AG04449 (cell line): ENCODE measurements at places on chromosomes 6 and 20.
A peak's percentile ranks its signal among the peaks of the same experiment; 100 is the strongest.

- DNase-seq = no peak
These were observed 35.5 kb upstream of the AFDN start for GRCh38 chr6:167791091-167791779.

DNA sequence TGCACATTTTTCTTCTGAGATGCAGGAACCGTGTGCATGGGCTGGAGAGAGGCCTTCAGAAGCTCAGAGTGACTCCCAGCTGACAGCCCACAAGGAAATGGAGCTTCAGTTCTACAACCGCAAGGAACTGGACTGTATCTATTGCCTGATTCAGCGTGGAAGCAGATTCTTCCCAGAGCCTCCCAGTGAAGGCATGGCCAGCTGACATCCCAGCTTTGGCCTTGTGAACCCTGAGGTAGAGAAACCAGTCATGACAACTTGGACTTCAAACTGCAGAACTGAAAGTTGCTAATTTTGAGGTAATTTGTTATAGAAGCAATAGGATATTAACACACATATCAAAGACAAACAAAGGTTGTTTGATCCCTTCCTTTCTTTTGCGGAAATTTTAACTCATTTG is 94.3 kb upstream of the NOX3 start:
- no peak for DNase-seq

DNA sequence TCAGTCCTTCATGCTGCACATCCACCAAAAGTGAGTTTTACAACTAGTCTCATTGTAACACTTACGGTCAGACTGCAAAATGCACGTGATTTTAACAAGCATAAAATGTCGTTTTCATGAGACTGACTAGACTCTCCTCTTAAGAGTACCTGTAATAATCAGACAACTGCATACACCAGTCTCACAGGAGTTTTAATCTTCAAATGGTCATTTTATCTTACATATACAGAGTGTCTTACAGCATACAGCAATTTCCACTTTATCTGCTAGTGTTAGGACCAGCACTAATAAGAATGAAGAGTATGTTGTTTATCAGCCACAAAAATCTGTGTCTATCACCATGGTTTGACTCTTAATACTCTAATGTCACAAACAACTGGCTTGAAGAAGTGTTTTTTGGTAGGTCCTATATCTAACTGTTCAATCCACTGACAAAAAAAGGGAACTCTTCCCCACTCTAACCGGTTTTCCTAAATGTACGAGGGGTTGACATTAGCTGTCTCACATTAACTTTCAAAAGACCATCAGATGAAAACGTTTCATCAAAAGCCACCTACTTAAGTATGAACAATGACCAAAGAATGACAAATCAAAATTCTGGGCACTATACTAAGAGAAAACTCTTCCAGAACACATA is 1.5 kb upstream of the ASF1A start:
- no peak for DNase-seq

- no peak for DNase-seq
These were observed 1155.5 kb downstream of the EPHA7 start for GRCh38 chr6:92263864-92264263.

- no peak for DNase-seq
These were observed 1.2 kb upstream of the ZNFX1 start for GRCh38 chr20:49278818-49279676.

GRCh38 chr20:47455133-47456040 is 46.3 kb upstream of the NCOA3 start:
- DNase-seq = no peak

GRCh38 chr6:164321297-164321696 is 906.8 kb downstream of the QKI start:
- DNase-seq = no peak

DNA sequence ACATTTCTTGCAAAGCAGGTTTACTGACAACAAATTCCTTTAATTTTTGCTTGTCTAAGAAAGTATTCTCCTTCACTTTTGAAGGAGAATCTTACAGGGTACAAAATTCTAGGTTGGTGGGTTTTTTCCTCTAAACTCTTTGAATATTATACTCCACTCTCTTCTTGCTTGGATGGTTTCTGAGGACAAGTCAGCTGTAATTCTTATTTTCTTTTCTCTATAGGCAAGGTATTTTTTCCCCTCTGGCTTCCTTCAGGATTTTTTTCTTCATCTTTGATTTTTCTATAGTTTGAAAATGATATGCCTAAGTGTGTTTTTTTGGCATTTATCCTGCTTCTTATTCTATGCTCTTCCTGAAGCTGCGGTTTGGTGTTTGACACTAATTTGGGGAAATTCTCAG is 112.5 kb upstream of the HIVEP1 start:
- no peak for DNase-seq

GRCh38 chr6:51494342-51494741 is 593.1 kb downstream of the PKHD1 start:
- DNase-seq = no peak

DNA sequence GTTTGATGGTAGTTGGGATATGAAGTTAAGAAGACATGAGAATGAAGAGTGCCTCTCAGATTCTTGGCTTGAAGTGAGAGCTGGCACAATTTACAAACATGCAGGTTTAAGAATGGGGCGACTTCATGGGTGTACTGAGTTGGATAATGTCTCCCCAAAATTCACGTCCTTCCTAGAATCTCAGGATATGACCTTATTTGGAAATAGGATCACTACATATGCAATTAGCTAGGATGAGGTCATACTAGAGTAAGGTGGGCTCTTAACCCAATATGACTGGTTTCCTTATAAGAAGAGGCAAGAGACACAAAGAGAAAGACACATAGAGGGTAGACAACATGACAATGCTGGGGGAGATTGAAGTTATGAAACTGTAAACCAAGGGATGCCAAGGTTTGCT is 5.2 kb downstream of the PKIB start:
- no peak for DNase-seq

DNA sequence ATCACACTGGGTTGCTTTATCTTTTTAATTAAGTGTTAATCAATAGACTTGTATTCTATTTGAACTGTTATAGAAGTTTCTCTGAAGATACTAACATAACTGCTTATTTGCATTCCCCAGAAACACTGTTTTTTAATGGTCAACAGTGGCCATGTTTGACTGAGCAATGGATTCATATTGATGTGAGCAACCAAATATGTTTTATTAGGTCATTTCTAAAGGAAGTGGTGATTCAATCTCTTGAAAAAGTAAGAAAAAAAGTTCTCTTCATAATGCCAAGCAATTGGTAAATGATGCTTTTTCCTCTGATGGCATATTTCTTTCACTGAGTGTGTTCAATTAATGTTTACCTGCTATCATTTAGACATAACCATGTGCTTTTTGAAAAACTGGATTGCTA is 593.0 kb upstream of the CITED2 start:
- no peak for DNase-seq

GRCh38 chr20:53736122-53736756 is 142.6 kb upstream of the ZNF217 start:
- no peak for DNase-seq

- DNase-seq = peak; percentile 34
These were observed 58.0 kb upstream of the TMEM200A start for GRCh38 chr6:130307752-130308361.

- DNase-seq = no peak
These were observed 100.9 kb downstream of the RCAN2 start for GRCh38 chr6:46390153-46390876.

DNA sequence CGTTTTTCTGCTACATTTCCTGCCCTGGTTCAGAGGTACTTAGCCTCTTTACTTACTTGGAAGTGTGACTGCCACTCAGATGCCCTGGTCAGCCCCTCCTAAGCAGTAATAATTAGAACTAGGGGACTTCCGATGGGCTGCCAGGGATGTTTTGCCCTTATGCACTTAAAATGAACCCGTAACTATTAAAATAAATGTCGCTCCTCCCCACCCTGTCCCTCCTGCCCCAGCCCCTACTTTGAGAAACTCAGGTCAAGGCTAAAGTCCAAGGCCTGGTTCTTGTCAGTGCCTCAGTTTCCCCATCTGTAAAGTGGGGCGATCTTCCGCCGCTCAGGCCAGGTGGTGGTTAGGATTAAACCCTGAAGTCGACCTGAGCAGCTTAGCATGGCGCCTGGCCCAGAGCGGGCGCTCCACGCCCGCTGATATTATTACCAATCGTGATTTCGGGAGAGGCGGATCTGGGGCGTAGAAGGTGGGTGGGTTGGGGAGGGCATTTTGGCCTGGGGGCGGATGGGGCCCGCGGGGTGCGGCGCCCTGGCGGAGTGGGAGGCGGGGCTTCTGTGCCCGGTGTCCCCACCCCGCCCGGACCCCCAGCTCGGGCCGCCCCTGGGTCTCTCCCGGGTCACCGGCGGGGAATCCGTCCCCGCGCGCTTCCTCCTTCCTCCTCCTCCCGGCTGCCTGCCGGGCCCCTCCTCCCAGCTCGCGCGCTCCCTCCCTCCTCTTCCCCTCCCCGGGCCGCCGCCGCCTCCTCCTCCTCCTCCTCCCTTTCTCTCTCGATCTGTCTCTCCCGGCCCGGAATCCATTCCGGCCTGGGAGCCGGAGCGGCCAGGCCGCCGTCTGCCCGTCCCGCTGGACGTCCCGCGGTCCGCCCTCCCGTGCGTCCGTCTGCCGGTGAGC is at the start of gene SRC:
Gene SRC (plus strand): TSS at position 802 of the 897 bp plus-strand sequence. CDS start 38,014 bp downstream, outside the sequence.
- no peak for DNase-seq

GRCh38 chr6:36368921-36369865 is 18.3 kb downstream of the ETV7 start:
- peak; percentile 93 for DNase-seq

DNA sequence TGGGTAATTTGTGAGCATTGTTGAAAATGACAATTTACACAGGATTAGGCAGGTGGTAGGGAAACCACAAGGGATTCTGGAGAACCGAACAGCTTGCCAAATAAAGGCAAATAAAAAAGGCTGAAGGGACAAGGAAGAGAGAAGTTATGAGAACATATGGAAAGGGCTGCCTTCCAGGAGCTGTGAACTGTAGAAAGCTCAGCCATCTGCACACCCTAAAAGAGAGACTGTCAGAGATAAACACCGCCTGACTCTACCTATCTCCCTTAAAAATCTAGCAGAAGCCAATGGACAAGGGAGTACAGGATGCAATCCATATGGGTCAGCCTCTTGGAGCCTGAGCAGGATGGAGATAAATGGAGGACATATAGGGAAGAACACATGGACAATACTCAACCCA is 12.7 kb upstream of the SLC17A1 start:
- no peak for DNase-seq

DNA sequence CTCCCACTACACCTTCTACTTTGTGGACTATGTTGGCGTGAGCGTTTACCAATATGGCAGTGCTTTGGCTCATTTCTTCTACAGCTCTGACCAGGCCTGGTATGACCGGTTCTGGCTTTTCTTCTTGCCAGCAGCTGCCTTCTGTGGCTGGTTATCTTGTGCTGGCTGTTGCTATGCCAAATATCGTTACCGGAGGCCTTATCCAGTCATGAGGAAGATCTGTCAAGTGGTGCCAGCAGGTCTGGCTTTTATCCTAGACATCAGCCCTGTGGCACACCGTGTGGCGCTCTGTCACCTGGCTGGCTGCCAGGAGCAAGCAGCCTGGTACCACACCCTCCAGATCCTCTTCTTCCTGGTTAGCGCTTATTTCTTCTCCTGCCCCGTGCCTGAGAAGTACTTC is 16.5 kb upstream of the EFHC1 start:
- no peak for DNase-seq

GRCh38 chr6:102154176-102154575 is 760.7 kb downstream of the GRIK2 start:
- DNase-seq = no peak

GRCh38 chr6:111162504-111162903 is 75.2 kb downstream of the SLC16A10 start:
- no peak for DNase-seq

DNA sequence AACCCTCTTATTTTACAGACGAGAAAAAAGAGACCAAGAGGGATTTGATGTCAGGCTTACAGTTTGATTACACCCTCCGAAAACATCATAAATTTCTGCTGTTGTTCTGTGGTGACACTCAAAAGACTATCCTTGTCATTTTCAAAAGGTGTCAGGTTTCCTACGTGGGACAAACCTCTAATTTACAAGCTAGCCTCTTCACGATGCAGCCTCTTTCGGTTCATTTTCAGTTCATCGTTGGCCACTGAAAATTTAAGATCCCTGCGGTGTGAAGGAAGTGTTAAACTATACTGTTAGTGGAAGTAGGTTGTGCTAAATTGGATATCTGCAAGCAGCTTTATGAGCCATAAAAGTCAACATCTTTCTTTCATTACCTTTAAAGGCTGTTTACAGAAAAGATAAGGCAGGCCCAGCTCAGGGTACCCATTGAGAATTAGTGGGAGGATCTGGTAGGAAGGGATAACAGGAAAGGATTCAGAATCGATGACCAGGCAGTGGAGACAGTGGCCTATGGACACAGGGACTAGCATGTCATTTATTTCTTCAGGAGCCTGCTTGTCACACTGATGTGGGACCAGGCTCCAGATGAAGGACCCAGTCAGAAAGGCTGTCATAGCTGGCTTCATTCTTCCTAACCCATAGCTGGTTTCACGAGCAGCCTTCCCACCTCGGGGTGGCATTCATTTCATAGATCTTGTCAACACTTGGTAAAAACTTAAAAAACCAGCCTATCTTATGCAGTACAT is 329.1 kb upstream of the SOX4 start:
- no peak for DNase-seq

GRCh38 chr6:2478200-2478599 is 232.8 kb upstream of the GMDS start:
- DNase-seq = peak; percentile 63

- DNase-seq = peak; percentile 37
These were observed 35.1 kb downstream of the NFATC2 start for GRCh38 chr20:51507216-51508036.

DNA sequence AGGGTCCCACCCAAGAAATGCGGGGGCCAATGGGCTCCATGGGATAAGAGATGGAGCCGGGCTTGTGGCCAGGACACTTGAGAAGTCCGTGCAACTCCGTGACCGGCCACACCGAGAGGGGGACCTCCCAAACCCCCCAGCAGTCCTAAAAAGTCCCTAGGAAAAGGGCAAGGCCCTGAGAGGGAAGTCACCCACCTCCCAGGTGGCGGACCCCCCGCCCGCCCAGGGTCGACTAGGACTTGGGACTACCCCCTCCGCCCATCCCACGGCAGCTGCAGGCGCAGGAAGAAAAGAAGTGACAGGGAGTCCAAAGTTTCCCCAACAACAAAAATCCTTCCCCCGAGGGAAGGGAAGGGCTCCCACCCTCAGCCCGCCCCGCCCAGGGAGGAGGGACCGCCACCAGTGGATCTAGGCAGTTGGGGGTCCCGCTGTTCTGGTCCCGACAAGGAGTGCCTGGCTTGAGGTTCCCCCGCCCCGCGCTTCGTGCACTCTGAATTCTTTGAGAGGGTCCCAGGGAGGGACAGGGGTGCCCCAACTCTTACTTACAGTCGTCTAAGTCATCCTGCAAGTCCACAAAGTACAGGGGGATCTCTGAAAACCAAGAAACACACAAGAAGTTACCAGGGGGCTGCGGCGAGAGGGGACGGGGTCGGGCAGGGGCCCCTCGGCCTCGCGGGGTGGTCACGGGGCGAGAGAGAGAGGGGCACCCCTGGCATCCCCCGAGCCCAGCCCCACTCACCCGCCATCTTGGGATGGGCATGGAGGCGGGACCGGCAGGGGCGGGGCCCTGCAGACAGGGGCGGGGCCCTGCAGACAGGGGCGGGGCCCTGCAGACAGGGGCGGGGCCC is 611 bp upstream of the RAB22A start:
- no peak for DNase-seq

DNA sequence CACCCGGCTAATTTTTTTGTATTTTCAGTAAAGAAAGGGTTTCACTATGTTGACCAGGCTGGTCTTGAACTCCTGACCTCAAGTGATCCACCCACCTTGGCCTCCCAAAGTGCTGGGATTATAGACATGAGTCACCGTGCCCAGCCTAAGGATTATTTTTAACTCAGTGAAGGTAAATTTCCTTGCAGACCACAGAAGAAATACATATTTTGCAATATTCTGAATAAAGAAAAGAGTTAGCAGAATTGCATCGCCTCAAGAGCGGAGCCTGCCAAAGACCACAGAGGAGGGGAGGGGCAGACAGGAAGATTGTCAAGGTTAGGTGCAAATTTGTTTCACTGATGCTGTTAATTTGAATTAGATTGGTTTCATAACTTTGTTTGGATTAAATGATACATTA is 47.4 kb downstream of the SOD2 start:
- DNase-seq = no peak
